ENCODE measurements at places on chromosomes 12 and 14.

DNA sequence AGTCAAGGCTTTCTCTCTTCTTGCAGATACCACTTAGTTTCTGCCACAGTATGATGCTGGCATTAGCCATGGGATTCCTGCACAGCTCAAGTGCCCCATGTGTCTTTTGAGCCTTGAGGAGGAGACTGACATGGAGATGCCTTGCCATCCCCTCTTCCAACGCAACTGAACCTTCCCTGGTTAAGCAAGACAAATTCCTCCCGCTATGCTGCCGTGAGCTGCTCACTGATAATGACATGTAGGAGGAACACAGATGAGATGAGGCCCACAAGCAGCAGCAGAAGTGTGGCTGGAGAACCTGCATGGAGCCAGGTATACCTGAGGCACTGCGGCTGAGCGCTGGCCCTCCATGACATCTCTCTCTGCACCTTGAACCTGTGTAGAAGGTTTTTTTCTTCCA lies 15.4 kb upstream of the PPP1R1A start:
- no peak for DNase-seq

DNA sequence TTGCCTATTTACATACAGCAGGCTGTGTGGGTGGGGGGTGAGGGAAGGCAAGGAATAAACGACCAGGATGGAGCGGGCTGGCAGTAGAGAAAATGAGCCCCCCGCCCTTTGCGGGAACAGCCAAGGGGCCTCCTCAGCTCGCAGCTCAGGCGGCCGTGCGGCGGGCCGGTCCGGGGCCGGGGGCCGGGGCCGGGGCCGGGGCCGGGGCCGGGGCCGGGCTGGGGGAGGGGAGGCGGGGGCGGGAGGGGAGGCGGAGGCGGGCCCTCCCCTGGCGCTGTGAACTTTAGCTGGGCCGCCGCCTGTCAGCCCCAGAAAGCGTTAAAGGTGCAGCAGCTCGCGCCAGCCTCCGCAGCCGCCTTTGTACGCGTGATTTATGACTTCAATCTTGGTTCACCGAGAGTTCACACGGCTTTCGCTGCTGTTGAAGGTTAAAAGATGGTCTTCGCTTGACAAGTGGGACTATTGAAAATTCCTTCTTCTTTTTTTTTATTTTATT lies 28.8 kb downstream of the HOXC4 start:
- no peak for DNase-seq

DNA sequence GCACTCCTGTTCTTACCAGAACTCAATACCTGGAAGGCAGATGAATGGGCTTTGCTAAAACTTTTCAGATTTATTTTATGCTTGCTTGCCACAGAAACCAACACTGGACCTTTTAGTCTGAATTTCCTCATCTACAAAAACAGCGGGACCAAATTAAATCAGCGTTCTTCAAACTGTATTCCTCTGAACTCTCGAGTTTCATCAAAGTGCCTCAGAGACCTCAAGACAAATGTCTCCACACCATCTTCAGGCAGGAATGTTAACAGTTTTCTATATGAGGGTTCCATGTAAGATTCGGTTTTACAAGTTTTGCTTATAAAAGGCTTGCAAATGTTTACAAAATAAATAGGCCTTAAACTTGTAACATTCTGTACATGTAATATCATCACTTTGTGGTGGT lies 74.6 kb downstream of the MED13L start:
- no peak for DNase-seq

- DNase-seq: no peak
These were observed 451.6 kb downstream of the RGS6 start for GRCh38 chr14:72383865-72384264.

- DNase-seq: no peak
These were observed 45.5 kb upstream of the FAR2 start for GRCh38 chr12:29103539-29103974.

DNA sequence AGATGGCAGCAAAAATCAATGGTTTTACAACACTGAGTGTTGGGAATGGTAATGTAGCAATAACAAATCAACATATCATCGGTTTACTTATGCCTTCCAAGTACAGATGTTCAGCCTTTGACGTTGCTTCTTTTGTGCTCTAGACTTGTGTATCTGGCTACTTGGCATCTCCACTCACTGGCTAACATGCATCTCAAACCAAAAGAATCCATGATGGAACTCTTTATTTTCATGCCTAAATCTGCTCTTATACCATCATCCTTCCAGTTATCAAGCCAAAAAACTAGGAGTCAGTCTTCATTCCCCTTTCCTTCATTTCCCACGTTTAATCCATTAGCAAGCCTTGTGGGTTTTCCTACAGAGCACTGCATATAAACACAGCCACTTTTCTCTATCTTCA lies 89.2 kb upstream of the USP44 start:
- no peak for DNase-seq

GRCh38 chr14:89283327-89284060 lies 133.5 kb downstream of the FOXN3 start:
- DNase-seq: no peak

DNA sequence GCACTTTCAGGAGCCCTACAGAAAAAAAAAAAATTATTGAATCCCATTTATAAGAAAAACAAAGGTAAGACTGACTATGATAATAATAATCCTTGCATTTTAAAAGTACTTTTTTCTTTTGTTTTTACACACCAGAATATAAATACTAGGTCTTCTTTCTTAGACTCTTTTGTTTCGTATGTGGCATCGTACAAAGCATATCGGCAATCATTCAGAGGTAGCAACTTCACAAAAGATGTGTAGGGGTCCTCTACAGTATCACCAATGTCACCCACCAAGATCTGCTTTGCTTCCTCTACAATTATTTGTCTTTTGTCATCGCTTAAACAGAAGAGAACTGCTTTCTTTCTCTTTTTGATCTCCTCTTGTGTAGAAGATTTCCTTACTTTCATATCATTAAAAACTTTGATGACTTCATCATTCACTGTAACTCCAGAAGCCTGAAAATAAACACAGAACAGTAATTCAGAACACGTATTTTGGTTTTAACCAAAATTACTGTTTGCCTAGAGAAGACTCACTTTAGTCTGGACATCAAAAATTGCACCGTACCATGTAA lies 1.2 kb downstream of the CFL2 start:
- DNase-seq: no peak

DNA sequence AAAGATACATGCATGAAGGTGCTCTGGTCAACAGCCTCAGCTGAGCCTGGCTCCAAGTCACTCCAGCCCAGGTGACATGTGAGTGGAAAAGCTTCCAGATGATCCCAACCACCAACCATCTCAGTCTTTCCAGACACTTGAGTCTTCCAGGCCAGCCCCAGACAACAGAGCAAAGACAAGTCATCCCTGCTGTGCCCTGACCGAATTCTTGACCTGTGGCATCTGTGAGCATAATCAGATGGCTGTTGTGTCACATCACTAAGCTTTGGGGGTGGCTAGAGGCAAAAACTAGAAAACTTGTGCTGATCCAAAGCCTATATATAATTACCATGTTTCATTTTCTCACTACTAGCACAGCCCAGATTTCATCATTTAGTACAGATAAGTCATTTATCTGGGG lies 50.8 kb upstream of the ISM2 start:
- DNase-seq: no peak

DNA sequence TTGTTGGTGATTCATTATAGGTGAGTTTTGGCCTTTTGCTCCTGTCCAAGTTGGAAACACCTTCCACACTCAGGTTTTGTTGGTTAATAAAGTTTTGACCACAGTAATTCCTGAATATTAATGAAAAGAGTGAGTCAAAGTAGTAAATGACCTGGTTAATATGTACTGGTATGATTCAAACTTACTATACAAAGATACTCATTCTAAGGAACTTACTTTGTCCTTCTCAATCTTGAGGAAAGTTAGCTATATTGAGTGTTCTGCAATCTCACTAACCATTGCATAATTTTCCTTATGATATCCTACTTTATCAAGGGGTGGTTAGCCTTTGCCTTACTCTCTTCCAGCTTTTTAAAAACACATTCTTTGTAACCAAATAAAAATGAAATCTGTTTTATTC lies 20.9 kb upstream of the HECTD1 start:
- DNase-seq: no peak

DNA sequence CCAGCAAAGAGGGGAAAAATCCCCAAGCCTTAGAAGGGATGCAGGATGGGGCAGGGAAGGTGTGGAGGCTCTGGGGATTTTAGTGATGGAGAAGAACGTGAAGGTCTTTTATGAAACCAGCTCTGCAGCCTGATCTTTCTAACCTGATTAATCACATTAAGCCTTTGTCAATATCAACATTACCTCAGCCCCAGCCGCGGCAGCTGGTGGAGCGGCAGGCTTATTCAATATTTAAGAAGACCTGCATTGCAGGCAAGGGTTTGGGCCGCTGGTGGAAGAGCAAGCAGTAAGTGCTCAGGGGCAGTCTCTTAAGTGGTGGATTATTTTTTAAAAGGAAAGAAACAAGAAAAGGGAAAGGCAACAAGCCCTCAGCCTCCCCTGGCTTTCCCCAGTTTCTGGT lies 16.6 kb downstream of the RPH3A start:
- DNase-seq: no peak

Data from DMS153 (cell line).